Activated naive CD8-positive, alpha-beta T cell treated with anti-CD3 and anti-CD28 coated beads for 36 hours (primary cell): ENCODE measurements at places on chromosomes 7 and 10. TPM values are rescaled to one million over a fixed set of nuclear protein-coding genes. Genes with fewer than 3 reads are reported as not detected.

LEP gene
- not detected for total RNA-seq

DNA sequence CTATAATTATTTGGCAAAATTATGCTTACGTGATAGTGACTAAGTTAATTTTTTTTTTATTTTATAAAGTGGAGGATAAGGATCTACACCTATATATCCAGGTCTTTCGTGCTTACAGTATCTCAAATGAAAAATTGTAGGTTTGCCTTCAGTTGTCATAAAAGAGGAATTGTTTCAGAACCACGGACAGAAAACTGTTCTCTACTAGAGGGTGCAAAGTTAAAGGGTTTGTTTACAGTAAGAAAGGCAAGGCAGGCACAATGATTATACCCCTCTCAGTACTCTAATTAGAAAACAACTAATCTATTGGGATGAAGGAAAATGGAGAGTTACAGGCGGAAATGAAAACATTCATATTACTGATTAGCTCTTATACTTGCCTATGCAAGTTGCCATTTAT lies 1.5 kb downstream of the PCLO start:
- no peak overlapping the region for H3K4me3 ChIP-seq
- peaks cover 6% of the 10 kb centered on the region for H3K4me1 ChIP-seq
- no peak for DNase-seq
- no peaks in the 10 kb centered on the region for H3K36me3 ChIP-seq
- H3K27ac ChIP-seq, result no peak overlapping the region

DNA sequence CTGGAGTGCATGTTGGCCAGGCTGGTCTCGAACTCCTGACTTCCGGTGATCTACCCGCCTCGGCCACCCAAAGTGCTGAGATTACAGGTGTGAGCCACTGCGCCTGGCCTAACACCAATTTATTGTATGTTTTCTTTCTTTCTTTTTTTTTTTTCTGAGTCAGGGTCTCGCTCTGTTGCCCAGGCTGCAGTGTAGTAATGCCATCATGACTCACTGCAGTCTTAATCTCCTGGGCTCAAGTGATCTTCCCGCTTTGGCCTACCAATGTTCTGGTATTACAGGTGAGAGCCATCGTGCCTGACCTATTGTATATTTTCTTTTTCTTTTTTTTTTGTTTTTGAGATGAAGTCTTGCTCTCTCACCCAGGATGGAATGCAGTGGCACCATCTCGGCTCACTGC lies 33.8 kb upstream of the UBE2H start:
- no peak for DNase-seq
- H3K36me3 ChIP-seq, result no peaks in the 10 kb centered on the region
- no peak overlapping the region for H3K27ac ChIP-seq

DNA sequence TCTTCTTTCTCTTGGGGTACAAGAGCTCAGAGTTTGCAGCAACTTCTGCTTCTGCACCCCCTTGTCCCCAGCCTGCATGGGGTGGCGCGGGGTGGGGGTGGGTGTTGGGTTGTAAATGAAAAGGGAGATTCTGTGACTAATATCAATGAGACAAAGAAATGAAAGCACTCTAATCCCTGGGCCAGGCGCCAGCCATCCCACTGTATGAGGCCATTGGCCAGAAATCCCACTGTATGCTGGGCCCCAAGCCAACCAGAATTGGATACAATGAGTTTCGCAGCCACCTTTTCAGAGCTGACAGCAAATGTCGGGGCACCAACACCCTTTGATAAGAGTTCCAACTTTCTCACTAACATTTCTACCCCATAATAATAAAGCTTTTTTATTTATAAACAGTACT lies 10.9 kb upstream of the PTN start:
- DNase-seq, result no peak
- no peaks in the 10 kb centered on the region for H3K4me1 ChIP-seq
- H3K36me3 ChIP-seq, result no peaks in the 10 kb centered on the region
- no peak overlapping the region for H3K4me3 ChIP-seq
- no peaks in the 10 kb centered on the region for H3K27me3 ChIP-seq

DNA sequence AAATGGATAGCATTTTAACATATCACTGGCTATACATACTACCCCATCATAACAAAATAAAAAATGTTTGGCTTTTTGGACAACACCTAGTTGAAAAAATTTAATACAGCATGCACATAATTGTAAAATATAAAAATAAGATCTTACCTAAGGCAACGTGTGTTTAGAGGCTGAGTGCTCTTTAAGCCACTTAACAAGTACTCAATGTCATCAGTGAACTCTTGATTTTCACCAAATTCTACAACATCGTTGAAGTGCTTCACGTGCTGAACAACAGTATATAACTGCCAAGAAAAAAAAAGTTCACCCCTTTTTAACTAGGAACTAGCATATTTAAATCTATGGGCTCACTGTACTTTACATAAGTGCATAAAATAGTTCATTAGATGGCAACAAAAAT lies 49.5 kb downstream of the WAPL start:
- H3K4me1 ChIP-seq, result peaks cover 5% of the 10 kb centered on the region
- H3K27ac ChIP-seq, result no peak overlapping the region
- no peaks in the 10 kb centered on the region for H3K27me3 ChIP-seq
- no peak overlapping the region for H3K4me3 ChIP-seq
- DNase-seq, result no peak

FOXP2 gene
- total RNA-seq, result not detected

GRCh38 chr10:132277311-132277741 lies 30.4 kb downstream of the STK32C start:
- H3K4me3 ChIP-seq, result no peak overlapping the region
- no peaks in the 10 kb centered on the region for H3K4me1 ChIP-seq
- DNase-seq, result no peak
- peaks cover 2% of the 10 kb centered on the region for H3K36me3 ChIP-seq
- H3K27ac ChIP-seq, result no peak overlapping the region

GALNT17 gene
- not detected for total RNA-seq

AUTS2 gene
- total RNA-seq, result 0.58 TPM

GRCh38 chr10:15603446-15604011 lies 116.2 kb downstream of the ITGA8 start:
- H3K4me3 ChIP-seq, result no peak overlapping the region
- H3K4me1 ChIP-seq, result no peaks in the 10 kb centered on the region

LRRC18 gene
- not detected for total RNA-seq

DNA sequence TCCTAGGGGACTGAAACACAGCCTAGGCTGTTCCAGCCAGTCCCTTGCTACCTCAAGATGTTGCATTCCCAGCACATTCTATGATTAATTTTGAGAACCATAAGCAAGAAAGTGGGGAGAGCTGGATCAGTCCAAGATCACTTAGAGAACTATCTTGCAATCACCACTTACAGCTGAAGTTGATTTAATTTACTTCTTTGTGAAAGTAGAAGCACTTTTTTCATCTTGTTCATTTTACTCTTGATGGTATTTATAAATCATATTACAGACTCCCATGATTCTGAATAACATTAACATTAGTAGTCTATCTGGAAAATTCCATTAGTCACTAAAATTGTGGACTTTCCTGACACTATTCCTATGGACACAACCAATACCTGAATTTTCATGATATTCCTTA lies 118.5 kb downstream of the ETV1 start:
- no peaks in the 10 kb centered on the region for H3K36me3 ChIP-seq
- no peak overlapping the region for H3K27ac ChIP-seq
- H3K27me3 ChIP-seq, result no peaks in the 10 kb centered on the region

DNA sequence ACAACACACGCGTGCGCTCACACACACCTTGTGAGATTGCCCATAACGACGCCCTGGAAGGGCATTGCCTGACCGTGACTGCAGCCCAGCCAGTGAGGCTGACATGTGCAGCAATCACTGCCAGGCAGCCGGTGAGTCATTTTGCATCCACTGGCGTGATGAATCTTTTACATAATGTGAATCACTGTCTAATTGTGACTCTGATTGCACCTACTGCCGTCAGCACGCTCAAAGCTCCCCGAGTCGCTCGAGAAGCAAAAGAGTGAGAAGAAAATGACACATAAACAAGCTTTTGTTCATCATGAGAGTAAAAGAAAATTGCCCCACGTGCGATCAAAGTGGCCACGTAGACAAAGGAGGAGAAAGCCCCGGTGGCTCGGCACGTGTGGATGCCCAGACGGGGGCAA lies 117.4 kb upstream of the PFKP start:
- DNase-seq, result peak; percentile 11
- peaks cover 48% of the 10 kb centered on the region for H3K27me3 ChIP-seq
- no peak overlapping the region for H3K4me3 ChIP-seq
- no peak overlapping the region for H3K27ac ChIP-seq
- H3K4me1 ChIP-seq, result peaks cover 10% of the 10 kb centered on the region
- no peaks in the 10 kb centered on the region for H3K36me3 ChIP-seq

CAV1 gene
- 1.4 TPM for total RNA-seq

DNA sequence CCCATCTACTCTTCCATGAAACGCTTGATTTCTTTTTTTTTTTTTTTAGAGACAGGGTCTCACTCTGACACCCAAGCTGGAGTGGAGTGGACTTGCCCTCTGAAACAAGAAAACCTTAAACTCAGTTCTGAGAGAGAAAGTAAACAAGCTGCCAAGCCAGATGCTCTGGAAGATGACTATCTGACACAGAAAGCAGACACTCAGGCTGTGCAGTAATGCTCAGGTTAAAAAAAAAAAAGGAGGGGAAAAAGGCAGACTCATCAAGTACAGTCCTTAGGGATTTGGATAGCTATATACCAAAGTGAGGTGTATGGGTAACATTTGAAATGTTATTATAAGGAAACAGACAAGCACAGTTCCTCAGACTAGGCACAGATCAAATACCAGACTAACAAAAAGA lies 80.5 kb downstream of the IDE start:
- no peak overlapping the region for H3K27ac ChIP-seq
- H3K36me3 ChIP-seq, result peaks cover 21% of the 10 kb centered on the region
- H3K4me3 ChIP-seq, result no peak overlapping the region
- no peak for DNase-seq
- no peaks in the 10 kb centered on the region for H3K27me3 ChIP-seq

- DNase-seq, result no peak
- no peaks in the 10 kb centered on the region for H3K4me1 ChIP-seq
- H3K27ac ChIP-seq, result no peak overlapping the region
- H3K27me3 ChIP-seq, result no peaks in the 10 kb centered on the region
- no peaks in the 10 kb centered on the region for H3K36me3 ChIP-seq
- H3K4me3 ChIP-seq, result no peak overlapping the region
Measured at GRCh38 chr7:67760971-67761370, 764.3 kb downstream of the TYW1 start.

- no peak for DNase-seq
- H3K27ac ChIP-seq, result no peak overlapping the region
- H3K4me3 ChIP-seq, result no peak overlapping the region
- H3K27me3 ChIP-seq, result peaks cover 5% of the 10 kb centered on the region
- H3K4me1 ChIP-seq, result no peaks in the 10 kb centered on the region
Measured at GRCh38 chr10:1186683-1186990, 130.5 kb downstream of the WDR37 start.

DNA sequence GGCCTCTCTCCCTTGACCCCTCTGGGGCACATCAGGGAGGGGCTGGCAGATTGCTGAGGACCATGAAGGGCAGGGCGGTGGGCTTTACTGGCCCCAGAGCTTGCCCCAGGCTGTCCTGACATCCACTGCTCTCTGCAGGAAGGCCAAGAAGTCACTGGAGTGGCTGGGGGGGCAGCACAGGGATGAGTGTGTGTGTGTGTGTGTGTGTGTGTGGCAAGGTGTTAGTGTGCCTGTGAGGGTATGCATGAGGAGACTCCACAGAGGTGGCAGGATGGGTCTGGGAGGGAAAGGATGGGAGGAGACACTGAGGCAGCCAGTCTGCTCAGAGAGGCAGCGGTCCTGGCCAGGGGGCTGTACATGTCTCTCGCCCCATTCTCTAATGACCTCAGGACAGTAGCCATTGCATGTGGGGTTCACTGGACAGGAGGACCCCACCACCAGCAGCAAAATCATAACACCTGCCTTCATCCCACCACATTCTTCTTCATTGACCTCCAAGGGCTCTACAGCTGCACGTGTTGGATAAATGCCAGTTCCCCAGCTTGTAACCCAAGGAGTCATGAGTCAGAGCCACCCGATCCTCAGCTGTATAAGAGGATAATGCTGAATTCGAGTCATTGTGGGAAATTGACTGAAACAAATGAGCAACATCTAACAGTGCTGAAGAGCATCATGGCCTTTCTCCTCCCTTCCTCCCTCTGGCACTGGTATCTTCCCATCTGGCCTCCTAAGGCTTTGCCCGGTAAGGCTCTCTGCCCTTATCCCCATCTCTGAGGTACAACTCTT lies 720.5 kb downstream of the GRID1 start:
- no peaks in the 10 kb centered on the region for H3K27me3 ChIP-seq
- DNase-seq, result no peak
- H3K36me3 ChIP-seq, result no peaks in the 10 kb centered on the region
- H3K27ac ChIP-seq, result no peak overlapping the region
- no peaks in the 10 kb centered on the region for H3K4me1 ChIP-seq
- no peak overlapping the region for H3K4me3 ChIP-seq

- no peaks in the 10 kb centered on the region for H3K36me3 ChIP-seq
- no peak overlapping the region for H3K27ac ChIP-seq
- no peak overlapping the region for H3K4me3 ChIP-seq
Measured at GRCh38 chr10:19983880-19984565, 167.8 kb downstream of the PLXDC2 start.

DNA sequence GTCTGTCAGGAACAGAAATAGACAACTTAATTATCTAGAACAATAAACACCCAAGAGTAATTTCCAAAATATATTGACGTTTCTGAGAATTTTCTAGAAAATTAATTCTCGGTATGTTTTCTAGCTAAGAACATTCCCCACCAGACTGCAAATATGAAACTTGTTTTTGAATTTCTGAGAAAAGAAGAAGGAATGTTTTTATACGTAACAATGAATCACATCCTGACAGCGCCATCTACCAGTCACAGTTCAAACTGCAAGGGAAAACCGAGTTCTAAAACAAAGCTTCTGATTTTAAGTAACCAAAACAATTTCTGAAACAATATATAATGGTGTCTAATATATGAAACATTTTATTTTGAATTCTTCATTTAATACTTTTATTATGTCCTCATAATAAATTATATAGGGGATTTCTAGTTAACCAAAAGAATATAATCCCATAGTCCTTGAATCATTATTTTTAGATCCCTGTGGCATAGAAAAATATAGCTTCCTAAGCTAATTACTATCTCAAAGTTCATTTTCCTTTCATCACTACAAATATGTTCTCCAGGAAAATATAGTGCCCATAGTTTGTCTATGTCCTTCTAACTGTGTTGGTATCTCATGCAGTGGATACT lies 34.5 kb upstream of the MEOX2 start:
- no peak overlapping the region for H3K4me3 ChIP-seq
- no peak for DNase-seq
- no peaks in the 10 kb centered on the region for H3K4me1 ChIP-seq
- H3K36me3 ChIP-seq, result no peaks in the 10 kb centered on the region
- H3K27me3 ChIP-seq, result no peaks in the 10 kb centered on the region

- no peaks in the 10 kb centered on the region for H3K36me3 ChIP-seq
- peaks cover 46% of the 10 kb centered on the region for H3K27me3 ChIP-seq
- peaks cover 35% of the 10 kb centered on the region for H3K4me1 ChIP-seq
- no peak overlapping the region for H3K4me3 ChIP-seq
- DNase-seq, result no peak
Measured at GRCh38 chr7:151249732-151250072, 1.2 kb upstream of the SMARCD3 start.

TMEM72 gene
- not detected for total RNA-seq

GPR26 gene
- total RNA-seq, result not detected

GRCh38 chr7:111531993-111532392 lies 30.3 kb downstream of the IMMP2L start:
- H3K27me3 ChIP-seq, result no peaks in the 10 kb centered on the region
- H3K36me3 ChIP-seq, result peaks cover 12% of the 10 kb centered on the region
- no peak overlapping the region for H3K27ac ChIP-seq
- no peak overlapping the region for H3K4me3 ChIP-seq
- no peak for DNase-seq
- H3K4me1 ChIP-seq, result peaks cover 40% of the 10 kb centered on the region
